ENCODE measurements at places on chromosomes 16 and 17.

DNA sequence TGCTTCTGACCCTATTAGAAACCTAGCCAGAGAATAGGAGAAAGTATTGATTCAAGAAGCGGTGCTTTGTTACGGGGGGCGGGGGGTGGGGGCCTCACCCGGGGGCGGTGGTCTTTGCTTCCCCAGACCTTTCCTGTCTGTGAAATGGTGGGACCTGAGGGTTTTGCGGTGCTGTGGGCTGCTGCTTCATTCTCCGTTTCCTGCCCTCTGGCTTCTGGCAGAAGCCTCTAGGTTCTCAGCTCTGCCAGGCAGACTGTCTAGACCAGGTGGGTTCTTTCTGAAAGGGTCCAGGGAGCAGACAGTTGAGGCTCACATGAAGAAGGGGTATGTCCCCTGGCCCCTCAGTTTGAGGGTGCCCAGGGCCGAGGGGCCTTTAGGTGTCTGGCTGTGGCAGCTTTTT, 14.0 kb downstream of the GSE1 start:
- H3K4me3 ChIP-seq: no peak overlapping the region
- H3K4me1 ChIP-seq: peaks cover 49% of the 10 kb centered on the region
- no peak for DNase-seq
- no peaks in the 10 kb centered on the region for H3K27me3 ChIP-seq
- no peak overlapping the region for H3K27ac ChIP-seq

- peak overlapping the region; percentile 99 for H3K4me3 ChIP-seq
- no peaks in the 10 kb centered on the region for H3K36me3 ChIP-seq
- peak overlapping the region; percentile 95 for H3K27ac ChIP-seq
- peak; percentile 43 for DNase-seq
- H3K27me3 ChIP-seq: no peaks in the 10 kb centered on the region
- peaks cover 11% of the 10 kb centered on the region for H3K4me1 ChIP-seq
These were observed 698 bp downstream of the UBE2G1 start for GRCh38 chr17:4365628-4366326.

DNA sequence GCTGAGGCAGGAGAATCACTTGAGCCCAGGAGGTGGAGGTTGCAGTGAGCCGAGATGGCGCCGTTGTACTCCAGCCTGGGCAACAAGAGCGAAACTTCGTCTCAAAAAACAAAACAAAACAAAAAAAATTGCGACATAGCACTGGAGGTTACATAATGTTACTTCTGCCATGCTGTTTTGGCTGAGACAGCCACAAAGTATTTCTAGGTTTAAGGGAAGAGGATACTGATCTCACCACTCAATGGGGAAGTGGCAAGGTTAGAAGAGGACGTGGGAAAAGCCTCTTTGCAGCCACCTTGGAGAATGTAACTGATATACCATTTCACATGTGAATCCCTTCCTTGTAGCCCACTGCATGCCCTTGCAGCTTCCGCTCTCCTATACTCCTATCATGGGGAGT, 131.2 kb upstream of the NLRP1 start:
- H3K27me3 ChIP-seq: peaks cover 21% of the 10 kb centered on the region
- no peaks in the 10 kb centered on the region for H3K4me1 ChIP-seq
- no peak overlapping the region for H3K4me3 ChIP-seq
- DNase-seq: peak; percentile 10
- H3K27ac ChIP-seq: no peak overlapping the region

DNA sequence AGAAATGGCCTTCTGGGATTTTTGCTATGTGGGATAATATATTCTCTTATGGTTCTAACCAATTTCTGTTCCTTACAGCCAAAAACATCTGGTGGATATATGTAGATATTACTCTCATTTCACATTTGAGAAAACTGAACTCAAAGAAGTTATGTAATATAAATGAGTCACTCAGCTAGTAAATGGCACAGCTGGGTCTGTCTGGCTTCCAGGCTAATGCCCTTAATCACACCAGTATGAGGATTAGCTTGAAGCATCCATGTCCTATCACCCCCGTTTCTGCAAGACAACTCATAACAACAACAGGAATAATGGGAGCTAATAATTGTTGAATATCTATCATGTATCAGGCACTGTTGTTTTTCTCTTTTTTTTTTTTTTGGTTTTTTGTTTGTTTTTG, 34.4 kb upstream of the USP7 start:
- H3K36me3 ChIP-seq: no peaks in the 10 kb centered on the region
- H3K27me3 ChIP-seq: no peaks in the 10 kb centered on the region
- H3K4me3 ChIP-seq: no peak overlapping the region
- no peaks in the 10 kb centered on the region for H3K4me1 ChIP-seq
- DNase-seq: peak; percentile 23

- no peak overlapping the region for H3K4me3 ChIP-seq
- H3K36me3 ChIP-seq: peaks cover 28% of the 10 kb centered on the region
- H3K27me3 ChIP-seq: no peaks in the 10 kb centered on the region
- no peak overlapping the region for H3K27ac ChIP-seq
- no peaks in the 10 kb centered on the region for H3K4me1 ChIP-seq
These were observed 52.0 kb upstream of the SREBF1 start for GRCh38 chr17:17888821-17889220.

DNA sequence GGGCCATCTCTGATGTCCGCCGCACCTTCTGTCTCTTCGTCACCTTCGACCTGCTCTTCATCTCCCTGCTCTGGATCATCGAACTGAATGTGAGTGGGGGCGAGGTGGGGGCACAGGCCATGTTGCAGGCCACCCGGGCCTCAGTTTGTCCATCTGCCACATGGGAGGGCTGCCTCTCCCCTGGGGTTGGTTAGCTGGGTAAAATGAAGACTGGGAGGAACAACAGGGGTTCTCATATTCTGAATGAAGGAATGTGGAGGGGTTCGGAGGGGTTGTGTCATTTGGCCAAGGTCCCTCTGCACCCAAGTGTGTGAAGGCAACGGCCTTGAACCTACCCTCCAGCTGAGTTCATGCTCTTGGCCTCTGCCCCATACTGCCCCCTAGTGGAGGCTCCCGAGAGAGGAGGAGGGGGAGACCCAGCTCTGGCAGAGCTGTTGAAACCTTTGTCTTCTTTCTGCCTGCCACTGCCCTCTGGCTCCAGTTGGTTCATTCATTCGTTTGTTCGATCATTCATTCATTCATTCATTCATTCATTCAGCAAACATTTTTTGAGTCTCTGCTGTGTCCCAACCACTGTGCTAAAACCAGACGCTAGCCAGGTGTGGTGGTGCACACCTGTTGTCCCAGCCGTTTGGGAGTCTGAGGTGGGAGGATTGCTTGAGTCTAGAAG, 11.4 kb upstream of the TCAP start:
- peaks cover 13% of the 10 kb centered on the region for H3K36me3 ChIP-seq
- no peak overlapping the region for H3K4me3 ChIP-seq
- DNase-seq: peak; percentile 63
- H3K4me1 ChIP-seq: no peaks in the 10 kb centered on the region
- H3K27me3 ChIP-seq: no peaks in the 10 kb centered on the region
- no peak overlapping the region for H3K27ac ChIP-seq

- no peak overlapping the region for H3K4me3 ChIP-seq
- H3K36me3 ChIP-seq: no peaks in the 10 kb centered on the region
- no peak for DNase-seq
- H3K27me3 ChIP-seq: no peaks in the 10 kb centered on the region
- no peak overlapping the region for H3K27ac ChIP-seq
- H3K4me1 ChIP-seq: no peaks in the 10 kb centered on the region
These were observed 74.5 kb downstream of the RPGRIP1L start for GRCh38 chr16:53629151-53629550.

- no peaks in the 10 kb centered on the region for H3K27me3 ChIP-seq
- H3K4me3 ChIP-seq: no peak overlapping the region
- no peaks in the 10 kb centered on the region for H3K36me3 ChIP-seq
- H3K4me1 ChIP-seq: no peaks in the 10 kb centered on the region
These were observed 406.0 kb upstream of the MAF start for GRCh38 chr16:80006241-80007215.

Measured in adrenal gland (tissue), 19 donors.